ENCODE measurements at places on chromosomes 6 and 20.

DNA sequence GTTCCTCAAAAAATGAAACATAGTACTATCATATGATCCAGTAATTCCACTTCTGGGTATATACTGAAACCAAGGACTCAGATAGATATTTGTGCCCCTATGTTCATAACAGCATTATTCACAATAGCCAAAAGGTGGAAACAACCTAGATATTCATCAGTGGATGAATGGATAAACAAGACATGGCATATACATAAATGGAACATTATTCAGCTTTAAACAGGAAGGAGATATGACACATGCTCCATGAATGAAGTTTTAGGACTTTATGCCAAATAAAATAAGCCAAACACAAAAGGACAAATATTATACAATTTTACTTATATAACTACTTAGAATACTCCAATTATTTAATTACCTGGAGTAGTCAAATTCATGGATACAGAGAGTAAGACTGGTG lies 16.4 kb downstream of the PLCB1 start:
- DNase-seq, result no peak

DNA sequence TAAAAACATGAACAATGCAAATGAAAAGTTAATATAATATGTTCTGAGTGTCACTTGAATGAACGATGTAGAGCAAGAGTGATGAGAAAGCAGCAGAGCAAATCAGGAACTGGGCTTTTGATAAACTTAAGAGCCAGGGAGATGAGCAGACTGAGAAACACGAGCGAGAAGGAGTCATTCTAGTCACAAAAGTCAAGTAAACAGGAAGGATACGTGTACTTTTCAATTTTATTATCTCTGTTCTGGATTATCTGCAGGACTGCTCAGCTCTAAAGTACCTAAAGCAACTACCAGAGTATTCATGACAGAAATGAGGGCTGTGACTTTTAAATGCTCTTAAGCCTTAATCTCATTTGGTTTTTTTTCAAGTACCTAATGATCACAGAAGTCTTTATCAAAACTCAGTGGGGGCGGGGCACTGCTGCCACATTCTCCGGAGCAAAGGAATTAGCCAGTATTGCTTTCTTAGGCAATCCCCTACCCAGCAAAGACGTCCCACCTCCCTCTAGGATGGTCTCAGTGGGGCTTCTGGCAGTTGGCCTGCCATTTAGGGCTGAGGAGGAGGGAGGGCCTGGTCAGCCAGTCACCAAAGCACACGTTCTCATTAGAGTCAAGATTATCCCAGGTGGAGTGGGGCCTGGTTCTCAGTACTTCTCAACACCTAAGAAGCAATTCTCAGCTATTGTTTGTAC lies 8.6 kb downstream of the MAN1A1 start:
- DNase-seq, result no peak

DNA sequence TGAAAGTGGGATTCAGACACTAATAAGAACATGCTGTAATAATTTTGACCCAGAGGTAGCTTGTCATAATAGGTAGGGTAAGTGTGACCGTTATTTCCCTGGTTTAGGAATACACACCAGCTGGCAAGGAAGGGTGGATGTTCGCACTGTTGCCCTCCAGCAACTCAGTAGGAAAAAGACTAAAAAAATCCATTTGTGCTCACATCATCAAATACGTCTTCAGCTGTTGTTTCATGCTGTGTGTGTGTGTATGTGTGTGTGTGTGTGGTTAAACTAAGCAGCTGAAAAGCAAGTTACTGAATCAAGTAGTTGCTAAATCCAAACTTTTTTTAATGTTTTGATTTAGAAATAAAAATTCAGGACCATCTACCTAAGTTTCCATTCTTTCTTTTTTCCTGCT lies 218.7 kb downstream of the TRDN start:
- no peak for DNase-seq

- DNase-seq, result no peak
Observed at GRCh38 chr20:17833036-17833674, 133.4 kb downstream of the BANF2 start.

- no peak for DNase-seq
Observed at GRCh38 chr6:112187736-112188135, 66.6 kb downstream of the LAMA4 start.

DNA sequence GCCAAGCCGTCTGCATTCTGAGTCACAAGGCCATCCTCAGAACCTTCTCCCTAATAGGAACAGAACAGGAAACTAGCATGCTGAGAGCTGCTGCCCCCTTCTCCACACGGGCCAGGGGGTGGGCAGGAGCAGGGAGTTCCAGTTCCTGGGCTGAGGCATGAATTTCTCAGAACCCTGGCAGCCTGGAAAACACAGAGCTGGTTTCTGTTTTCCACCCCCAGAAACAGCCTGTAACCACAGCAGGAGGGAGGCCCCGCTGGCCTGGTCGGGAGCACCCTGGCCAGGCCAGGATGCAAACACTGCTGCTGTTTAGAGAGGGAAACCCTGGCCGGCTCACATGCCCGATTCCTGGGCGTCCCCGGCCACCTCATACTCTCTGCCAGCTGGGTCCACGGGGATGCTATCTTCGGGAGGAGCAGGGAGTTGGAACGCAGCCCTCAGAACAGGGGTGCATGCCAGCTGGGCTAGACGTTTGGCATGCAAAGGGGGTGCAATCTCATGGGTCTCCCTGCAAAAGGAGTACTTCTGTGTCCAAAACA lies 130.1 kb downstream of the NFATC2 start:
- peak; percentile 27 for DNase-seq

- no peak for DNase-seq
Observed at GRCh38 chr6:37868447-37868825, 48.9 kb downstream of the ZFAND3 start.

Data from CD4-positive, alpha-beta T cell treated with Interleukin-15 for 4 hours (primary cell).